Sigmoid colon (tissue), 7 donors: ENCODE measurements at places on chromosomes 2 and 18. TPM values are rescaled to one million over a fixed set of nuclear protein-coding genes. Genes with fewer than 3 reads are reported as not detected.

The ADCYAP1 gene
- 4.3 TPM for total RNA-seq

The ASPRV1 gene
- total RNA-seq = 1.4 TPM

The NPHP1 gene
- total RNA-seq = 6.1 TPM

DNA sequence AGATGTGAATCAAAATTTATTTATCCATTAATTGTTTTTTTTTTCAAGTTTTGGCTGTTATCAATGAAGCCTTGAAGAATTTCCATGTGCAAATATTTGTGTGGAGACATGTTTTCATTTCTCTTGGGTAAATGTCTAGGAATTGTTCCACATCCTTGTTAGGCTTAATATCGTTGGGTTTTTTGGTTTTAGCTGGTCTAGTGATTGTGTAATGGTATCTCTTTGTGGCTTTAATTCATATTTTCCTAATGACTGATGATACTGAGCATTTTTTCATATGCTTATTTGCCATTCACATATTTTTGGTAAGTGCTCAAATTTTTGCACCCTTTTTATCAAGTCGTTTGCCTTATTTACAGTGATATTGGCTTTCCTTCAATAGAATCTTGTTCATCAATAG, 250.3 kb upstream of the EPHA4 start:
- no peak for DNase-seq

DNA sequence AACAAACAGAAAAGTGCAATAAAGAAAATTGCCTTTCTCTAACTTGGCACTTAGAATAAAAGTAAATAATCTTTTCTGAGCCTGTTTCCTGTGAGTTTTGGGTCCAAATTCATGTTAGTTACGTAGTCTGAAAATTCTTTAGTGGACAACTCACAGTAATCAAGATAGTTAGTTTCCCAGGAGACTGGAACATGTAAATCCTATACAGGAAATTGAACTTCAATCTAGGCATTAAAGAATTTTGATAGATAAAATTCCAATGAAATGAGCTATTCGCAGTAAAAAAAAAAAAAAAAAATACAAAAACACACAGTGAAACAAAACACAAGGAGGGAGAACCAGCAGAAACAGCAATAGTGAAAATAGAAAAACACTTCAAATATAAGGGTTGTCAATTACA, 83.8 kb upstream of the REG3G start:
- DNase-seq = no peak

DNA sequence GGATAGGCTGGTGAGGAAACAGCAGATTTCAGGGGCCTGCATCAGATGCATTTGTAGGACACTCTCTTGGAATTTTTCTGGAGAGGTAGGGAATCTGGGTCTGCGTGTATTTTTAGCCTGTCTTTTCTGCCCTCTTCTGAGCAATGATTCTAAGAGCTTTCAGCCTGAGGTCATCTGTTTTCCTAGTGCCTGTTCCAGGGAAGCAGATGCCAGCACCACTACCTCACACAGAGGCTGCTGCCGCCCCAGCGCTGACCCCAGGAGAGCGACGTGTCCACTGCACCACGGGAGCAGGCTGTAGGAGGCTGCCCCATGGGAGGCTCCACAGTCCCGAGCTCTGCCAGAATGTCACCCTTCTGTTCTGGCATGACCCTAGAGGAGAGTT, 316.5 kb downstream of the CYP26B1 start:
- DNase-seq = no peak

The IL1F10 gene
- total RNA-seq = not detected

GRCh38 chr2:174138161-174138560, 110.2 kb downstream of the OLA1 start:
- no peak for DNase-seq

DNA sequence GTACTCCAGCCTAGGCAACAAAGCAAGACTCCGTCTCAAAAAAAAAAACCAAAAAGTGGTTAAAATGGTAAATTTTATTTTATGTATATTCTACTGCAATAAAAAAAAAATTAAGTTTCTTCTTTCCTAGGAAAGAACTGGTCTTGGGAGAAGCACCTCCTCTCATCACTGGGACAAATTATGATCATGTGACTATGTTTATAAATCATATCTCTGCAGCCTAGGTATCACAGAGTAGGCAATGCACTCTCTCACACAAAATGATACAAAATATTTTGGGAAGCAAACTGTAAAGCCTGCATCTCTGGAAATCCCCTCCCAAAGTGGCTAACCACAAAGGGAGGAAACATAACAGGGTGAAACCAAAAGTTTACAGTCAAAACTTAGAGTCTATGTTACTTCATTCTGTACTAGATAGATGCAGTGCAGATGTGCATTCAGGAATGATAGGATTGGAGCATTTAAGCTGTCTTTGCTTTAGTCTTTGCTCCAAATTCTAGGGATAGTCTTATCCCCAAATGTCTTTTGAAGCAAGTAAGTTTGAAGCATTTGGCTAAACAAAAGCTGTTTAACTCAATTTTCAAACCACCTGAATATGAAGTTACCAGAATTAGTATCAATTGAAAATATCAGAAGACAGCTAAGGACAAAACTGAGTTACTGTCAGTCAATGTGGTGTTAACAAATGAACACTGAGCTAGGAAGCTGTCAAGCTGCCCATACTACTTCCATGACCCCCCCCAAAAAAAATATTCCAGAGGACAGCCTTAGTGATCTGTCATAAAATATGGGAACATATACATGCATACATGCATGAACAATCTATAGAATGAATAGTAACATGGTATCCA, 21.1 kb upstream of the MALT1 start:
- no peak for DNase-seq

The KRTCAP3 gene
- total RNA-seq = not detected

DNA sequence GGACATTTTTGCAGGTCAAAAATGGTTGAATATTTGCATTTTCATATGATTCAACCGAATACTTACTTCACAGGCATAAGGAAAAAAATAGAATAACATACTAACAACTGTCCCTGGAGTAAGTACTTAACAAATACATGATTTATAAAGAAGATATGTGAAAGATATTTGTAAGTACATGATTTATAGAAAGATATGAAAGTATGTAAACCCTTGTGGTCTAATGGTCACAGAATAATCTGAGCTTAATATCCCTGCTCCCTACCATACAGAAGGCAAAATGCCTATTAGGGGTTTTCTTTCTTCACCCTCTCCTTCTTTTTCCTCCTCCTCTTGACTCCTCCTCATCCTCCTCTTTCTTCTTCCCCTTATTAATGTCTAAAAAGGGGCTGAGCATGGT, 20.6 kb upstream of the ACTR3 start:
- no peak for DNase-seq

The DLX1 gene
- 0.49 TPM for total RNA-seq

GRCh38 chr2:61620244-61621159, 82.3 kb upstream of the XPO1 start:
- DNase-seq = no peak

DNA sequence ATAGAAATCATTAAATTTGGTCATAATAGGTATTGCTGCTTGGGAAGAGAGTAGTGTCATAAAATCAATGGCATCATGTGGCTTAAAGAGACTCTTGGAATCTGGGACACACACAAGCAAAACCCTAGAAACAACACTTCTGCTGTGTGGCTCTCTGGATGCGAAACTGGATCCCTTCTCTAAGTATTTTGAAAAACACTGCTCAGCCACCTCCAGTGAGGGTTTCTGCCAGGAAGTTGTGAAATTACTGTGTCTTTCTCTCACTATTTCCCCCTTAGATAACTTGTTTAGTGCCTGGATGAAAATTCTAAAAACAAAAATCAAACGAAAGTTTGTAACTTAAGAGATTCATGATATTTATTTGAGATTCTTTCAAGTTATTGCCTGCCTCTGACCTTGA, 163.8 kb downstream of the RHBDD1 start:
- no peak for DNase-seq

DNA sequence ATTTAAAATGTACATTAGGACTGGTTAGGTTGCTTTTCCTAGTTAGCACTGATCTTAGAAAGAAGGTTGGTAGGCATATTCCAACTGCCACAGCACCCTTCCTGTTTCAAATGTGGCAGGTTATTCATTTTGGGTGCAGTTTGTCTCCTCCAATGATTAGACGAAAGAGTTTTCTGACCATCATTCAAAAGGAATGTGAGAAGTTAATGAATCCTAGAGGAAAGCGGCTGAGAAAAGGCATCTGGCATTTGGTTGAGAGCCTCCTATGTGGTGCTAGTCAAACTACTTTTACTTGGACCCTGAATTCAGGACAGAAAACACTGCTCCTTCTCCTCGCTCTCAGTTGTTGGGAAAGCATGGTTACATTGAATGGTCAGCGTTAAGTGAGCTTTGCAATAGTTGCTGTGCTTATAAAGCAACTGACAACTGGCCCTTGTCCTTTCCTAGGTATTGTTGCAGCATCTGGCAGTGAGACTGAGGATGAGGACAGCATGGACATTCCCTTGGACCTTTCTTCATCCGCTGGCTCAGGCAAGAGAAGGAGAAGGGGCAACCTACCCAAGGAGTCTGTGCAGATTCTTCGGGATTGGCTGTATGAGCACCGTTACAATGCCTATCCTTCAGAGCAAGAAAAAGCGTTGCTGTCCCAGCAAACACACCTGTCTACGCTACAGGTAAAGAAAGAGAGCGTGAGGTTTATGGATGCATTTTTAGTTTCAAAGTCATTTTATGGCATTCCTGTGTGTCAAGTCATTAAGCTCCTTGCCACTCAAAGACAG, 6.1 kb downstream of the TGIF1 start:
- no peak for DNase-seq

- DNase-seq = peak; percentile 100
Measured at GRCh38 chr2:44168681-44169154, at the start of gene PPM1B. Gene PPM1B, plus strand, starts transcription at chr2:44168875. Its CDS starts 32,325 bp downstream, at chr2:44201200.

The ANKRD29 gene
- total RNA-seq = 6.5 TPM

The TMEM247 gene
- total RNA-seq = not detected

- no peak for DNase-seq
Measured at GRCh38 chr18:5962362-5962761, 67.0 kb upstream of the TMEM200C start.

- DNase-seq = no peak
Measured at GRCh38 chr2:102606353-102606752, 13.0 kb upstream of the SLC9A2 start.

The PRKRA gene
- total RNA-seq = 86.1 TPM

The INHBB gene
- 1.4 TPM for total RNA-seq
